ENCODE measurements at places on chromosomes 5 and 9.

GRCh38 chr9:27430750-27431535, 93.1 kb upstream of the IFNK start:
- DNase-seq, result no peak

DNA sequence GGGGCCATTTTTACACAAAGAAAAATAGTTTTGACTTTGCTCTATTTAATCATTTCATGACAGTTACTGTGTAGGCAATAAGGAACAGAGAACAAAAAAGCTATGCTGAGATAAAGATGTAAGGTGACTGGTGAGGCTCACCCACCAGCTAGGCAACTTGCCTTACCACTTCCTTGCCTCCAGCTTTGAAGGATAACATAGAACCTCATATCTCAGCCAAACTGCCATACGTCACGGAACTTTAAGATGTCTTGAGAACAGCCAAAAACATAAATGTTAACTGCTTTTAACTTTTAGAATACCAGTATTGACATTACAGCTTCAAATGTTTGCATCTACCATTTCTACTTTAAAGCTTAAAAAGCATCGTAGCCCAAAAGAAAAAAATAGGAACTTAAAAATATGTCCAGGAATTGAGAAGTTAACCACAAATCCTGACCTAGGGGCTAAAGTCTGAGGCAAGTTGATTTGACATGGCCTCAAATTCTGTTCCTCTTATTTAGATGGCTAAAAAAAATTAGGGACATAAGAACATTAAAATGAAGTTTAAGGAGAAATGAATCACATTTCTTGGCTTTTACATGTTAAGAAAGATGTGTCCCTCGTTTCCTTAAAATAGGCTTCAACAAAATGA, 7.7 kb upstream of the GCNT4 start:
- DNase-seq, result no peak

- no peak for DNase-seq
These were observed 623.1 kb downstream of the BNC2 start for GRCh38 chr9:16247188-16247875.

DNA sequence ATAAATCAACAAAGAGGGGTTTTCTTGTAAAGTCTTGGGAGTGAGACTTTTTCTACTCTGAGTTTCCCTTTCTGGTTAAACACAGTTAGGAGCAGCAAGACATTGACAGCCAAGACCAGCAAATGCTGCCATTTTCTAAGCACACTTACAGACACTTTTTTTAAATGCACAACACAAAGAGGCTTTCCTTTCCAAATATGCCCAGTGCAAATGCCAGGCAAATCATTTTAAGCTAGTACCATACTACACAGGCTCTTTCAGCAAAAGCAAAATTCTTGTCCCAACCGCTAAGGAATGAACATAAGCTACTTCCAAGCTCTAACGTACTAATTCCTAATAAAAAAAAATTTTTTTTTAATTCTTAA, 68.2 kb downstream of the DENND1A start:
- no peak for DNase-seq

GRCh38 chr9:112884721-112885120, 6.0 kb downstream of the SLC46A2 start:
- no peak for DNase-seq

DNA sequence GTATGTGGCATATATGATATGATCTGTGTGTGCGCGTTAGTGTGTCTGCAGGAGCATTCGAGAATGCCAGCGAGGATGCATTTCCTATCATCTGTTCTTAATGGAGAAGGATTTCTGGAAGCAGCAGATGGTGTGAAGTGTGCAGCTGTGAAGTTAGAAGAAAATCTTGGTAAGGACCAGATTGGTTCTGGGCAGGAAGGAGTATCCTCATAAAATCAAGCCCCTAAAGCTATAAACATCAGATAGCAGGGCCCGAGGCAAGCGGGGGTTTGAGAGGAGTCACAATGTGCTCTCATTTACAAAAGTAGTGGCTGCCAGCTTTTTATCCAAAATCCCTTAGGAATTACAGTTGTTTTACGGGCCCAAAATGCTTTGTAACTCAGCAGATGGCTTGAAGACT, 40.0 kb downstream of the DAPK1 start:
- DNase-seq, result no peak

DNA sequence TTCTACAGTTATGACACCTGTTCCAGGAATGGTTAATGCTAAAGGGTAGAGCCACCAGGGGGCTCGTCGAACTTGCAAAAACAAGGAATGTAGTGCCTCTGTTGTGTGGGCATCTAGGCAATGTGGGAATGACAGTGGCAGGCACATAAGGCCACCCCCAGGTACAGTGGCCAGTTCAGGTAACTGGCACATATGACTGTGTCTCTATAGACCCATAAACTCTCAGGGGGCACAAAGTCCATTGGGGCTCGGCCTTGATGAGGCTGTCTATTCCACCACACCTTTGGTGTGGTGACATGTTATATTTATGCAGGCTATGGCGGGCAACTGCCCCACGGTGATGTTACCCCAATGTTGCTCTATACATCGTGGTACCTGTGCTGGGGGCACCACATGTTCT, 59.6 kb upstream of the FAM120A start:
- no peak for DNase-seq

- DNase-seq, result no peak
These were observed 102.2 kb downstream of the PCSK5 start for GRCh38 chr9:75992482-75993206.

- DNase-seq, result no peak
These were observed 24.5 kb downstream of the IGIP start for GRCh38 chr5:140150201-140150600.

DNA sequence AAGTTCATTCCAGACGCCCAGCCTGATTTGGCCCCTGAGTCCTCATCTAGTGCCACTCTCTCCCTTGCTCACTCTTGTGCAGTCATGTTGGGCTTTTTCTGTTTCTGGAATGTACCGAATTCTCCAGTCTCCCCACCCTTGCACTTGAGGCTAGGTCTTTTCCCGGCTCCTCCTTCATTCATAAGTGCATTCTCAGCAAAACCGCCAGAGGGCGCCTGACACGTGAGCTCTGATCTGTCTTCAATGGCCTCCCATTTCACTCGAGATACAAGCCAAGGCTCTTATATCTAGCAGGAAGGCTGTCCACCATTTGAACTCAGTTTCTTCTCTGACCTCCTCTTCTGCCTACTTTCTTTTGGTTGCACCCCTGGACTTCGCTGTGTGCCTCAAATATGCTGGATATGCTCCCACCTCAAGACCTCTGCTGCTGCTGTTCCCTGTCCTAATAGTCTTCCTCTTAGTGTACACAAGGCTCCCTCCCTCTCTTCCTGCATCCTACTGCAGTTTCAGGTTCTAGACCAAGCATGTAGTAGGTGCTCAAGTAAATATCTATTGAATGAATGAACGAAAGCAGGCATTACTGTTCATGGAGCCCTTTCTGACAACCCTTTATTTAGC, 568.1 kb upstream of the WWC1 start:
- DNase-seq, result peak; percentile 83

DNA sequence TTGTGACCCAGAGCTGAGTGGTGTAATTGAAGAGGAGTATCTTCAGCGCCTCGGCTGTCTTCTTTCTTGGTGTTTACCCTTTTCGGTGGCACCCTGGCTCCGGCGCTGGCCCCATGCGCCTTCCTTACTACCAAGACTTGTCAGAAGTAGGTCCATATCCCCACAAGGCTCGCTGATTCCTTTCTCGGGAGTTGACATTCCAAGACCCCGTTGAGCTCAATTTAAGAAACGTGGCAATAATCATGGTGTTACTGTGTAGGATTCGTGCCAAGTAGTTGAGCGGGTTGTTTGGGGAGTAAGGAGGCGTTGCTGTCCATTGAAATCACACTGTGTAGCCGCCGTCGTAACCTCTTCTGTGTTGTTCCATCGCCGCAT, 795 bp downstream of the NDUFAF2 start:
- DNase-seq, result peak; percentile 83

DNA sequence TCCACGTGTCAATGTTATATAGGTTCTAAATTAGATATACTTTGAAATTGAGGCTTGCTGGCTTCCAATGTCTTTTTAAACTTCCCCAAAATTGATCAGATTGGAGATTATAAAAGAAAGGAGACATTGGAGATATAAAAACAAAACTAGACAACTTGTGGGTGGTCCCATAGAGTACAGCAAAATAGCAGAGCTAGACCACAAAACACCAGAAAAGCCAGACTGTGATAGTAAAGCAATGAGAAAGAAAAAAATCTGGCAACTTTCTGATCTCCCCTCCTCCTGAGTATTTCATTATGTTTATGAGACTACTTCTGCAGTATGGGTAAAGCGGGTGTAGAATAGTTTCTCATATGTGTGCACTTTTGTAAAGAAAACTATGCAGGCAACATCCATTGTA, 713.8 kb upstream of the MEF2C start:
- DNase-seq, result no peak

- peak; percentile 99 for DNase-seq
These were observed 218.4 kb downstream of the SPATA31D1 start for GRCh38 chr9:82206946-82207345.

- peak; percentile 9 for DNase-seq
These were observed 176.8 kb downstream of the ISOC1 start for GRCh38 chr5:129271308-129271707.

DNA sequence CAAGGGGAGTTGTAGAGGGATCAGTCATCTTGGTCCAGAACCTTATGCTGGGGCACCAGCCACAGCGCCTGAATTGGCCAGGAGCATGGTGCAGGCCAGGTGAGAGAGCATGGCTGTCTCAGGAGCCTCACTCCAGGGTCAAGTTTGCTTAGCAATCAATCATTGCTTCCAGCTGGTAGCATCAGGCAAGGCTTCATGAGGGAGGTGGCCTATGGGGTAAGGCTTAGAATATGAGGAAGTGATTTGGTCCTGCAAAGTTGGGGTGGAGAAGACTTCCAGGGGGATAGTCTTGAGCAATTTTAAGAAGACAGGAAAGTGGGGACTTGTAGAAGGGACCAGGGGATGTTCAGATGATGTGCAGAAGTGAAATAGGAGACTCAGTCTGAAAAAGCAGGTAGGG, 53.9 kb upstream of the PITX1 start:
- DNase-seq, result no peak

All from NCI-H69 (cell line).